Memory B cell (primary cell): ENCODE measurements at places on chromosomes 2 and 18.

DNA sequence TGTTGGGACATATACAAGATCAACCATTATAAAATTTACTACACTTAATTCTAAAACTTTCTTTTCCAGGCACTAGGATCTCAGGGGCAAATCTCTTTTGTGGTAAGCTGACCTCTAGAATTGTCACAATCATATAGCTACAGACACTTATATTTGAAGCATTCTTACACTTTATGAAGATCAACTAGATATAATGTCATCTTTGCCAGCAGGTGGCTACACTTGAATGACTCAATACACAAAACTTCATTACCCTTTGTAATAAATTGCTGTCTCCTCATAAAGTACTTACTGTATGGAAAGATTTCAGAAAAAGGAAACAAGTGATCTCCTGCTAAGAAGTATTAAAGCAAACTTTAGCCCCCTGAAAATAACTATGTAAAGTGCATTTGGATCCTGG lies 77.8 kb downstream of the RDH14 start:
- DNase-seq, result no peak

- DNase-seq, result no peak
These were observed 47.1 kb downstream of the KCNG3 start for GRCh38 chr2:42446503-42447271.

GRCh38 chr2:4715065-4715464 lies 977.1 kb upstream of the SOX11 start:
- no peak for DNase-seq

DNA sequence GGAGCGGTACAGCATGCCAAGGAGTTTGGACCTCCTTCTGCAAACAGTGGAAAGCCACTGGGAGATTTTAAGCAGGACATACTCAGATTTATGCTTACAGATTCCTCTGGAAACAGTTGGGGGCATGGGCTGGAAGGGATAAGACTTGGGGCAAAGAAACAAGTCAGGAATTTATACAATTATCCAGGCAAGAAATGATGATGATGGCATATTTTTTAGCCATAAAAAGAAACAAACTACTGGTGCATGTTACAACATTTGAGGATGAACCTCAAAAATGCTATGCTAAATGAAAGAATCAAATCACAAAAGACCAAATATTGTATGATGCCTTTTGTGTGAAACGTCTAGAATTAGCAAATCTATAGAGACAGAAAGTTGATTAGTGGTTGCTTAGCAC lies 13.5 kb upstream of the VIT start:
- DNase-seq, result no peak

DNA sequence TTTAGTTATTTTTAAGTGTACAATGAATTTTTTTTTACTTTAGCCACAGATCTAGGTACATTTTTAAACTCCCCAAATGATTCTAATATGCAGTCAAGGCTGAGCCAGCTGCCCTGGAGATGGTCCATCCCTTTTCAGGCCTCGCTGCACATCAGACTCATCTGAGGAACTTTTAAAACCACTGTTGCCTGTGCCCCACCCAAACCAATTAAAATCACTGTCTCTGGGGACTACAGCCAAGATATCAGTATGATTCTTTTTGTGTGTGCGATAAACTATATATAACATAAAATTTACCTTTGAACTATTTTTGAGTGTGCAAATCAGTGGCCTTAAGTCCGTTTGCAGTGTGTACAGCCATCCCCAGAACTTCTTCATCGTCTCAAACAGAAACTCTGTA lies 9.1 kb upstream of the MALT1 start:
- no peak for DNase-seq

DNA sequence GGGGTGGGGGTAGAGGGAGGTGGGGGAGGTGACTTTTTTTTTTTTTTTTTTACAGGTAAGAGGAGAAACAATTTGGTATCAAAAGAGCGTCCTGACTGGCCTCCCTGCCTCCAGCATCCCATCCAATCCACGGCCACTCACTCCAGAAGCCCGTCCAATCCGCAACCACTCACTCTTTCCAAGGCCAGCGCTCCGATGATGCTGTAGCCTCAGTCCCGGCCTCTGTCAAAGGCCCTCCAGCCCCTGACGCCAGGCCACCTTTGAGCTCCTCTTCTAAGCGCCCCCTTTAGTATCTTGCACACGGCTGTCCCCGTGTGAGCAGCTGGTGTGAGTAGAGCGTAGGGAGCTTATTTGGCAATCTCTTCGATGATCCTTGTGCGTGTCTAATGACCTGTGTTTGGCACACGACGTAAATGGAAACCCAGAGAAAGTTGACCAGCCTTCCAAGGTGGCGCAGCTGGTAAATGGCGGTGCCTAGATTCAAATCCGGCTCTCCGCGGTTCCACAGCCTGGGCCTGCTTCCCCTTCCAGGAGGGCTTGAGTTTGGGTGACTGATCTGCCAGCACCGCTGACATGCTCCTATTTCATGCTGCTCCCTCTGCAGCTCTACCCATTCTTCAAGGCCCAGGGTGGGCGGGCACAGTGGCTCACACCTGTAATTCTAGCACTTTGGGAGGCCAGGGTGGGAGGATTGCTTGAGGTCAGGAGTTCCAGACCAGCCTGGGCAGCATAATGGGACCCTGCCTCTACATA lies 23.8 kb upstream of the PXDN start:
- no peak for DNase-seq

- no peak for DNase-seq
These were observed 103.0 kb upstream of the FBXO11 start for GRCh38 chr2:48009256-48009655.

DNA sequence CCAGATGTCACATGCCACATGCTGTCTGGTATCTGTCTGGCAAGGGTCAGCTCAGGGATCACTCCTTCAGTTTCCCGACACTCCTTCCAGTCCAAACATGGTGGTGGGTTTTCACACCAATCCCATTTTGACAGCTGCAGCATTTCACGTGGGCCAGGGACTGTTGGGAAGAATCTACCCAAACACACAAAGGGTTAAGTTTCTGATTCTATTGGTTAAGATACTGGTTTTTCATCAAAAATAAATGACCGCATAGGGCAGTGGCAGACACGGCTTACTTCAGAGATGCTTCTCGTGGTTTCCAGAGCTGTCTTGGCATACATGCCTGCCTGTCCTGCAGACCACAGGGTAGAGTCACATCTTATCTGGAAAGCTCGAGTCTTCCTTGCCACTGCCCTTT lies 79.7 kb downstream of the PSMG2 start:
- no peak for DNase-seq

GRCh38 chr2:195961873-195962272 lies 106.8 kb downstream of the DNAH7 start:
- no peak for DNase-seq

GRCh38 chr2:40240070-40240469 lies 211.8 kb downstream of the SLC8A1 start:
- no peak for DNase-seq

- DNase-seq, result no peak
These were observed 50.0 kb upstream of the ITGA4 start for GRCh38 chr2:181407171-181407570.

DNA sequence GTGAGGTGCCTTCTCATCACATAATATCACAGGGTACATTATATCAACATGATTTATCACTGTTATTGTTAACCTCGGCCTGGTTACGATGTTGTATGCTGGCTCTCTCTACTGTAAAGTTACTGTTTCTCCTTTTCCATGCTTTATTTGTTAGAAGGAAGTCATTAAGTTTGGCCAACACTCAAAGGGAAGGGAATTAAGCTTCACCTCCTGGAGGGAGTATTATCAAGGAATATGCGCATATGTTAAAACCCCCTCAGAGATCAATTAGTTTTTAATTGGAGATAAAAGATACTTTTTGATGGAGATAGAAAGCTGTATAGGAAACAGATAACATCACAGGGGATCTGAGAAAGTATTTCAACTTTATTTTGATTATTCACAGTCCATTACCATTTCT lies 221.6 kb downstream of the DLGAP1 start:
- no peak for DNase-seq

- DNase-seq, result peak; percentile 83
These were observed 526 bp downstream of the PRKRA start for GRCh38 chr2:178450524-178450773.

DNA sequence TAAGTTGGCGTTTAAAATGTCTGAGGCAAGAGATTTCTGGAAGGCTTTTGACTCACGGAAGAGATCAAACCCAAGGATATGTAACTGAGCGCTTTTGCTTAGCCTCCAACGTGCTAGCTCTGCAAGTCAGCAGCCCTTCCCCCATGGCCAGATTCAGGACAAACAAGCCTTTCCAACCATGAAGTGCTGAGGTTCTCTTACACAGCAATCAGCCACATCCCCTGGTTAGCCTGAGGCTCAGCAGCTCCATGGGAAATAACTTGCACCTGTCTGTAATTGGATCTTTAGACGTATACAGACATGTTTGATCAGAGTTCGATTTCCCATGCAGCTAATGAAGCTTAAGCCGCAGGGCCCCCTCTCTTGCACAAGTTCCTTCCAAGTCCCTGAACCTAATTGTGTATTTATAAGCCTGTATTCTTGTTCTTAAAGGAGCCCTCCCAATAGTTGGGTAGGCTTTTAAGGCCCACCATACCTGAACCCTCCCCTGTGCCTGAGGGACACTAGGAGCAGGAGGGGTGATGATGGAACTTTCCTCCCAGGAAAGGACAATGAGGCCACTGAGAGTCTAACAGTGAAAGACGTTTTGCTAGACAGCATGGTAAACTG lies 2.1 kb upstream of the TMEM131 start:
- DNase-seq, result no peak

- no peak for DNase-seq
These were observed 113.0 kb downstream of the LRATD1 start for GRCh38 chr2:14745288-14746076.

DNA sequence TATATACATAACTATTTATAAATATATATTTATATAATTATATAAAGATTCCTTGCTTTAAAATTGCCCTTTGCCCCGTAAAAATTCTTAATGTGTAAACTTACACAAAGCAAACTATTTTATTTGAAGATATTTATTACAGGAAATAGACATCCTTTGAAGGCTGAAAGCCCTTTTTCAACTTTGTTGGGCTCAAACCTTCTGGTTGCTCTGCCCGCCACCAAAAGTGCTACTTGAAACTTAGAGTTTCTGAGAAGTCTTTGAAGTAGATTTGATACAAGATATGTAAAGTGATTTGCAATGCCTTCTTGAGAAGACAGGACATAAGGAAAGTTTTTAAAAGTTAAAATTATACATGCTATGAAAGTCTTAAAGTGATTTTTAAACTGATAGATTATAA lies 36.6 kb upstream of the METAP1D start:
- no peak for DNase-seq

DNA sequence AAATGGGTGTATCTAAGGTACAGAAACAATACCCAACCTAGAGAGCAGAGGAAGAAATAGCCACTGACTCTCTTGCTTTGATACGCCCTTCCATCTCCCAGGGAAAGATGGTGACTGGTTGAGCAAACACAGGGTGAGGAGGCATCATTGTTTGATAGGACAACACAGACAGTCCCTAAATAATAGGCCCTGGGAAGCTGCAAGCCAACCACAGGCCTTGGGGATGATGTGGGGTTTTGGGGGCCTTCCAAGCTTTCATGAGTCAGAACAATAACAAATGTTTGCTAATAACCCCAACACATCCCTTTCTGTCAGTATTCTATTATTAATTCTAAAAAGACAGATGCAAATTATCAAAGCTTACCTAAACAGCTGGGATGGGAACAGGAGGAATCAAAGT lies 9.8 kb downstream of the LGALSL start:
- no peak for DNase-seq

DNA sequence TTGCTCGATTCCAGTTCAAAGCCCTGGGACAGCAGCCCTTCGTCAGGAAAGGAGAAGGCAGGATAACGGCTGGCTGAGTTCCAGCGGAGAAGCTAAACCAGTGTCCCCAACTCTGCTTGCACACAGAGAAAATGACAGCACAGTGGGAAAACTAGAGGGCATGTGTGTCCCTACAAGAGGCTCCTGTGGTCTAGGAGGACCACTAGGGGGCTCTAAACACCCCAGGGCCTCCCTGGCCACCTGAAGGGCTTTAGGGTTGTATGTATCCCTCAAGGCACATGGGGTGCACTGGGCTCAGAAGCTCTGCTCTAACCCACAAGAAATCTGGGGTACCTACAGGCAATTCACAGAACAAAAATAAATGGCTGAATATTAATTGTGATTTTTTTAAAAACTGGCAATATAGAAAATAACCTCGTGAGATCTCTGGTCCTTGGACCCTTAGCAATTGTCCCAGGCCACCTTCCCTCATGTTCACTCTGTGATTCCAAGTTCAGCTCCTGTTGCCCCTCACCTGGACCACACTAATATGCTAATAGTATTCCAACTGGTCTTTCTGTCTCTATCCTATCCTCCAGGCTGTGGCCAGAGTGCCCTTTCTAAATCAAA lies 17.5 kb downstream of the STAT1 start:
- no peak for DNase-seq
